Left renal cortex interstitium (tissue), 4 donors: ENCODE measurements at places on chromosomes 11 and 22.

DNA sequence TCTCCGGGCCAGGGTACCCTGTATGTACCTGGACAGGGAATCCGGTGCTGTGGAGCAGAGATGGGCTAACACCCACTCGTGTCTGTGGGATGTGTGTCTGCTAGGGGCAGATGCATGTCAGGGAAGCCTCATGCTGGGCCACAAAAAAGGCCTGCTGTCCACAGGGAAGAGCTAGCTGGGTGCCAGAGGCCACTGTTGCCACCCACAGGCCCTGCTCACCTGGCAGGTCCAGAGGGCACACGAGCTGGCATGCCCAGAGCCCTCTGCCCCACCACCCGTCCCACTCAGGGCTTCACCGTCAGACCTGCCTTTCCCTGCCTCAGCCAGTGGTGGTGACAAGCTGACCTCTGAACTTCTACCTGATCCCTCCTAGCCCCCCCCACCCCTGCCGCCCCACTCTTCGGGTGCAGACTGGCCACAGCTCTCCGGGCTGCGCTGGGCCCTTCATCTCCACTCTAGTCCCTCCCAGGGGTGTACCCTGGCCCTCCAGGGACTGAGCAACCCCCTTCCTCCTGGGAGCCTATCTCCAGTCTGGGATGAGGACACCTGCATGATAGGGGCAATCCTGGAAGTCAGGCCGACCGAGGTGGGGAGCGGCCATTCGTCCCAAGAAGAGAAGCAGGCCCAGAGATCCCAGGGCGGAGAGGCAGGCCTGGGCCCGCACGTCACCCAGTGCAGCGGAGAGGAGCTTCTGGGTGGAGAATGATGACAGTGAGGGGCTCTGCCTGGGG lies 1.4 kb downstream of the SLC25A22 start:
- DNase-seq = no peak

DNA sequence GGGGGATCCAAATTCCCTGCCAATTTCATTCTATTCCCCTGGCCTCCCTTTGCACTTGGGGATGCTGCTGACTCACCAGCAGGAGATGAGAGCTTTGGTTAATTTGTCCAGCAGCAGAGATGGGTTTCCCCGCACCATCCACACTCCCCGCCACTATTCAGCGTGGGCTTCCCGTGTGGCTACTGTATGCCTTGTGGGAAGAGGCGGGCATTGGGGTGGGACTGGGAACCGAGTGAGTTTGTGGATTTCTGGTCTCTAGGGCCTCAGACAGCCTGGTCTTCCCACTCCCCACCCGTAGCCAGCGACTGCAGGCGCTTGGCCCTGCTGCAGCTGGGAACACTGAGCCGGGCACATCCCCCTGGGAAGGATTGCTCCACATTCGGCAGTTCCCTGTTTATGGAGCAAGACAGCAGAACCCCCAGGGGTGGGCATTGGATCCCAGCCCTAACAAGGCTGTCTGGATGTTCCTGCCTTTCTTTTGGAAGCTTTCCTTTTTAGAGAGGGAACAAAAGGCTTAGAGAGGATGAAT lies 23.4 kb downstream of the KIAA1671 start:
- no peak for DNase-seq

GRCh38 chr22:26632422-26633155 lies 10.8 kb downstream of the CRYBA4 start:
- no peak for DNase-seq

DNA sequence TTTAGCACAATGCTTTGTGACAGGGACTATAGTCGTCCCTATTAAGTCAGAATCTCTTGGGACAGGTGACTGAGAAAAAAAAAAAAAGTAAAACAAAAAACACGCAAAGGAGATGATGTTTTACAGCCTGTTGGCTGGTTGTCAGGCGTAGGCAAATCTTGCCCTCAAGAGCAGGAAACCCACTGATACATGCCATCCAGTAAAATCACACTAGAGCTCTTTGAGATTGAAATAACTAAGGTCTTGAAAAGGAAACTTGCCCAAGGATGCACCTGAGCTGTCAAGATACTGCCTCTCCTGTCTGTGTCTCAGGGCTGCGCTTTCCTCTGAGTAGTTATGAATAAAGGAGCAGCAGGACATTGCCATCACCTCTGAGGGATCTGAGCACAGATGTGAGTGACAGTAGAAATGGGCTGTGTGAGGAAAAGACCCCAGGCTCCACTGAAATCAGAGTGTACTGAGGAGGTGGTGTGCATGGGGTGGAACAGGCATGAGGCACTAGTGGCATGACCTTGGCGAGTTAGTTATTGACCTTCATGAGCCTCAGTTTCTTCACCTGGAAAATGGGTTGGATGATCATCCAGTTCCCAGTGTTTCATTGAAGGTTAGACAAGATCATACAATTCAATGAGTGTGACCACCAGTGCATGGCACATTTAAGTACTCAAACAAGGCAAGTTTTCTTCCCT lies 23.3 kb downstream of the MICAL2 start:
- DNase-seq = no peak

DNA sequence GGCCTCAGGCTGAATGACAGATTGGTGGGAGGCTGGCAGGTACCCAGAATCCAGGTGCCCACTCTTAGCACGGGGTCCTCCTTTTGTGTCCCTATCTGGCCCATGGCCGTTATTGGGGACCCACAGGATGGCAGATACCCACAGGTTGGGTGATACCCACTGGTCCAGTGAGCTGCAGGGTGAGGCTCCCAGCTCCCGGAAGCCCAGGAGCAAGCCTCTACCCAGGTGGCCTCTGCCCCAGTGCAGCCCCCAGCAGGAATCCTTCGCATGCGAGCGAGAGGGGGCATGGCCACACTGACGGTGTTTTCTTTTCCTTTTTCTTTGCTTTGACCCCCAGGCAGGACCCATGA lies 116.1 kb downstream of the PHF21B start:
- no peak for DNase-seq

- no peak for DNase-seq
Measured at GRCh38 chr11:129703846-129704245, 111.8 kb upstream of the TMEM45B start.

DNA sequence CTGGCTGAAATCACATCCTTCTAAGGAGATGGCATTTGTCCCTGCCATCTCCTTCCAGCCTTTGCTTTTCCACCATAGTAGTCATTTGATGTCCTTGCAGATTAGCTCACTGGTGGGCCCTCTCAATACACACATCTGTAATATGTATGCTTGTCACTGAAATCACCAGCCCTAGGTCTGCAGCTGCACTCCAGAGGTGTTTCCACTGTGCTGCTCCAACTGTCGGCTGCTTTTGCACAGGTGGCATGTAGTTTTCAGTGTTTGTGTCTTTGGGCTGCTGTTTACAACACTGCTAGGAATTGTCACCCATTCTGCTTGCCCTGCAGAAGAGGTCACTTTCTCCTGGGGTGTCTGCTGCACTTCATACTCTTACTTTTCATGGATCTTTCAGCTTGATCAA lies 69.0 kb upstream of the GRAMD1B start:
- no peak for DNase-seq

GRCh38 chr11:115460512-115460911 lies 43.7 kb downstream of the CADM1 start:
- DNase-seq = no peak

DNA sequence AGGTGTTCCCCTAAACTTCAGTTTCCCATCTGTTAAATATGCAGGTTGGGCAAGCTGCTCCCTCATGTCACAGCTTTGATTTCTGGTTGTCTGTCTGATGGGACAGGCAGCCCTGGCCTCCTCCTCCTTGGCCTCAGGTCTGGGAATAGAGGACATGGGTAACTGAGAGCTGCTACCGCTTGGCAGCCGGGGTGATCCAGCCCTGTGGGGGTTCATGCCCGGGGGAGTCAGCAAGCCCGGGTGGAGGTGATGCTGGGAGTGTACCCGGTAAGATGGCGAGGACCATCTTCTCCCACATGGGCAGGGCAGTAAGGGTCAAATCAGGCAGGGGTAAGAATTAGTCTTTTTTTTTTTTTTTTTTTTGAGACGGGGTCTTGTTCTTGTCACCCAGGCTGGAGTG lies 845.0 kb downstream of the TBC1D22A start:
- no peak for DNase-seq

DNA sequence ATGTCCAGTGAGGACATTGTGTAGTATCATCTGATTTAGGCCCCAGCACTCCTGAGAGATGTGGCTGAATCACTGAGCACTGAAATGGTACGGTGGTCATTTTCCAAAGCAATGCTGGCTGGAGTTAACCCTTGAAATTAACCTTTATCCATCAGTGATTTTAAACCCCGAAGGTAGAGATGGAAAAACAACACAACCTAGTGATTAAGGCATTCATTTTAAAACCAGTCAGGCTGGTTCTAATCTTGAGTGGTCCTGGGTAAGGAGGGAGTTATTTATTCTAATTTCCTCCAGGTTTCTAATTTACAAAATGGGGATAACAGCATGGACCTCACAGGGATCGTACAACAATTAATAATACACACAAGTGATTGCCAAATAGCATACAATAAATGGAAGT lies 6.6 kb upstream of the CSNK2A3 start:
- no peak for DNase-seq
